BJ (cell line): ENCODE measurements at places on chromosomes 13 and 19.

- no peak for DNase-seq
Measured at GRCh38 chr13:98846521-98846920, 94.0 kb upstream of the SLC15A1 start.

DNA sequence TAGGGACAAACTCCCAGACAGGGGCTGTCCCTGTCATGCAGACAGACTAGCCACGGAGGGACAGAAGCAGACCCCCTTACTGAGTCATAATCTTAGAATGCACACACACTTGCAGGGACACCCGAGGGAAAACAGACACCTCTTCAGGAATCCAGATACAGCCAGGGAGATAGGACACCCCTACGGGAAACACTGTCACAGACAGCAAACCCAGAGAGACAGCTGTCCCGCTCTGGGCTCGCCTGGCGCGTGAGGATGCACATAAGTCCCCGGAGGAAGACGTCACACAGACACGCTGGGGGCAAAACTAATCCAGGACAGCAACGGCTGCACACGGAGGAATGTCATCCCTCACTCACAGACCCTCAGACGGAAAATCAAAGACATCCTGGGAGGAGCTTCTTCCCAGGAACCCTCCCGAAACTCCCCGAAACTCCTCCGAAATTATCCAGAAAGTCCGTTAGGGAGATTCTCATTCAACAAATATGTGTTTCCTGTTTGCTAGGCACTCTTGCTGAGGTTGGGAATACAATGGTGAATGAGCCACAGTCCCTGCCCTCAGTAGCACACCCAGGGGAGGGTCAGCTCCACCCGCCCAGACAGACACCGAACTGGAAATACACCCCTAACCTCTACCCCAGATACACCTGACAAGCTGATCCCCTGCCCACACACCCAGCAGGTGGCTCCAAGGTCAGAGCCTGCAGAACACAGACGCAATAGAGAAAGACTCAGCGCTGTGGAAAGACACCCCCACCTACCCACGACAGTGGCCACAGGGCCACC is 15.2 kb upstream of the TOMM40 start:
- no peak for DNase-seq

DNA sequence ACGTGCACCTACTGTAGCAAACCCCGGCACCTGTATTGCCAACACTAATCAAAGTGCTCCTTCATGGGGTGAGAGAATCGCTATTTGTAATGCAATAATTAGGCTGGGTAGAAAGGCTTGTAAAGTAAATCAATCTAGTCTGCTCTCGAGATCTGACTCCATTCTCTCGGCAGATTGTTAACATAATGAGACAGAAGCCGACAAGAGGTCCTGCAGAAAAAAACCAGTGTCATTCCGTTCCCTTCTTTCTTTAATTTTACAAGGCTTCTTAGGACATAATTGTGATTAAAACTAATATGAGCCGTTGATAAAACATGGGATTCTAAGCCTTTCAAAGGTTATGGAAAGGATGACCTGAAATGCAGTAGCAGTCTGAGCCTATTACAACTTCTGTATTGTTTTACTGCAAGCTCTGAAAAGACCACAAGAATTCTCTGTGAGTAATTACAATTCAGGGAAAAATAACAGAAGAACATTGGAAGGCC is 530.0 kb downstream of the PCDH9 start:
- DNase-seq = no peak

GRCh38 chr19:18416778-18417249 is 2.4 kb upstream of the SSBP4 start:
- no peak for DNase-seq

DNA sequence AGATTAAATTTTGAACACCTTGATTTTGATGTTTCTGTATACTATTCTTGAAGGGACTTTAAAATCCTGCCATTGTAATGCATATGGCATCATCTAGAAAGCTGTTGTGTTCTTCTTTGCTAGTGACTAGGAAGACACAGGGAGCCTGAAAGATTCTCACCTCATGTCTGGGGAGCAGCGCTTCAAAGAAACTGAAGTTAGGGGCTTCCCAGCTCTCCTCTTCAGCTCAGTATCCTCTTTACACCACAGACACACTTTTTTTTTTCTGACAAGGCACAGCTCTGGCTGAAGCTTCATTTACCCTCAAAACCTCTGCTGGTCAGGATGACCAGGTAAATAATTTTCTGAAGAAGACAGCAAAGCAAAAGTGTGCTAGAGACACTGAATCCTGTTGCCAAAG is 255.6 kb downstream of the ITGBL1 start:
- no peak for DNase-seq

- no peak for DNase-seq
Measured at GRCh38 chr13:26541041-26541440, 16.4 kb upstream of the WASF3 start.

- DNase-seq = no peak
Measured at GRCh38 chr19:42389899-42390298, at the start of gene CNFN. Gene CNFN (minus strand): TSS chr19:42390297. CDS start chr19:42389037, 1,260 bp downstream.
